Prostate gland (tissue), 2 donors: ENCODE measurements at places on chromosomes 4 and X. TPM values are rescaled to one million over a fixed set of nuclear protein-coding genes. Genes with fewer than 3 reads are reported as not detected.

RAB39B gene
- total RNA-seq, result 3.6 TPM

MTHFD2L gene
- total RNA-seq, result 19.9 TPM

- no peaks in the 10 kb centered on the region for H3K4me1 ChIP-seq
- no peaks in the 10 kb centered on the region for H3K27me3 ChIP-seq
- H3K27ac ChIP-seq, result no peak within 1 kb of the TSS
- DNase-seq, result no peak
- no peak within 1 kb of the TSS for H3K4me3 ChIP-seq
Observed at GRCh38 chr4:67883902-67884301, at the start of gene TMPRSS11D. TMPRSS11D (minus strand) TSS chr4:67884002; CDS start chr4:67883933, 69 bp downstream.

SMIM10L2A gene
- 14.8 TPM for total RNA-seq

GRCh38 chr4:78561677-78562076 is 10.1 kb downstream of the ANXA3 start:
- peak overlapping the region; percentile 74 for H3K27ac ChIP-seq
- peak; percentile 65 for DNase-seq
- no peaks in the 10 kb centered on the region for H3K36me3 ChIP-seq

DNA sequence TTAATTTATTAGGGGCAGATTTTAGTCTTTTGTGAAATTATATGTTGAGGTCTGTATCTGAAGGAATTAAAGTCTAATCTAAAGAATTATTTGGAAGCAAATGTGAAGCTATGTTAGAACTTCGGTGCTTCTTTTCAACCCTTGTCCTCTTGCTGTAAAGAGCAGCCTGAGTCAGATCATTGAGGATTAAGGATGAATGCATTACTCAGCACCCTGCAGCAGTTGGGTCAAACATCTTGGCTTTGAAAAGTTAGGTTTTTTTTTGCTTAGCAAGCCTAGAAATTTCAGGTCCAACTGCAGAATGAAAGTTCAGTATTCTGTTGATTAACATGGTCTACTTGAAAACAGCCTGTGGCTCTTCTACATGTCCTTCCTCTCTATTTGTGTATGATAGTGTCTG is 57.6 kb downstream of the SLC4A4 start:
- no peak for DNase-seq
- H3K36me3 ChIP-seq, result no peaks in the 10 kb centered on the region
- H3K27ac ChIP-seq, result no peak overlapping the region
- H3K4me3 ChIP-seq, result no peak overlapping the region

RTL3 gene
- total RNA-seq, result not detected

MGST2 gene
- total RNA-seq, result 101 TPM

FATE1 gene
- not detected for total RNA-seq

UNC5C gene
- total RNA-seq, result 1.8 TPM

PPP4R3C gene
- total RNA-seq, result 0.91 TPM

FOXO4 gene
- 74.0 TPM for total RNA-seq

FAT1 gene
- total RNA-seq, result 215 TPM

GRCh38 chrX:104347860-104348259 is 93.1 kb upstream of the ESX1 start:
- no peaks in the 10 kb centered on the region for H3K4me1 ChIP-seq
- no peak overlapping the region for H3K27ac ChIP-seq
- no peaks in the 10 kb centered on the region for H3K36me3 ChIP-seq
- H3K4me3 ChIP-seq, result no peak overlapping the region

DNA sequence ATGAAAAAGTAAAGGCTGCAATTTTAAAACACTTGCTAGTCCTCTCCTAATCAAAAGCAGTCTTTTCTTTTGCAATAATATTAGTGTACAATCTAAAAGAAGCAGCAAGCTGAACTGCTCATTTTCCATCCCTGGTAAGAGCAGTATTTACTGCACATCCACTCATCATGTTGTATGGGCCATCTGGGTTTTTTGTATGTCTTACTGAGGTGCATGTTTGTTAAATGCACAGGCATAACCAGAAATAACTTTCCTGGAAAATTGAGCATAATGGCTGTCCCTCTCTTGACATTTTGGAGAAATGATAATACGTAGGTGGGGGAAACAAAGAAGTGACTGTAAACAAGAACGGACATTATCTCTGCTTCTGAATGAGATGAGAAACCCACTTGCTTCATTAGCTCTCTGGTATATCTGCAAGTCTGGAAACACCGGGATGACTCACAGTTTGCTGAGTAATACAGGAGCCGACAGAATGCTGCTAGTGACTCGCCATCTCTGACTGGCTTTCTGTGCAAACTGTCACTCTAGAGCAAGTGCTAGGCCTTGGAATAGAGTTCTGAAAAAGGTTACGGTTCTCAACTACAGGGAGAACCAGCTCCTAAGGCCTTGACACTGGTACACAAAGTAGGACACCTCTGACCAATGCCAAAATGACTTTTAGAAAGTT is 85.7 kb upstream of the MTM1 start:
- no peaks in the 10 kb centered on the region for H3K27me3 ChIP-seq
- H3K4me1 ChIP-seq, result no peaks in the 10 kb centered on the region
- H3K4me3 ChIP-seq, result no peak overlapping the region
- H3K27ac ChIP-seq, result no peak overlapping the region
- DNase-seq, result no peak

- no peak overlapping the region for H3K27ac ChIP-seq
- H3K4me3 ChIP-seq, result no peak overlapping the region
- H3K36me3 ChIP-seq, result no peaks in the 10 kb centered on the region
- no peaks in the 10 kb centered on the region for H3K4me1 ChIP-seq
Observed at GRCh38 chr4:112377171-112377570, 80.0 kb downstream of the ALPK1 start.

- no peaks in the 10 kb centered on the region for H3K36me3 ChIP-seq
- H3K27me3 ChIP-seq, result no peaks in the 10 kb centered on the region
- H3K4me1 ChIP-seq, result no peaks in the 10 kb centered on the region
- H3K27ac ChIP-seq, result peak overlapping the region; percentile 74
- peak overlapping the region; percentile 70 for H3K4me3 ChIP-seq
- DNase-seq, result no peak
Observed at GRCh38 chr4:147617841-147618691, 869 bp downstream of the TMEM184C start.

- H3K36me3 ChIP-seq, result no peaks in the 10 kb centered on the region
- no peak for DNase-seq
- no peak overlapping the region for H3K27ac ChIP-seq
Observed at GRCh38 chrX:35380808-35381700, 417.1 kb upstream of the MAGEB16 start.

NLGN4X gene
- total RNA-seq, result 0.36 TPM

DNA sequence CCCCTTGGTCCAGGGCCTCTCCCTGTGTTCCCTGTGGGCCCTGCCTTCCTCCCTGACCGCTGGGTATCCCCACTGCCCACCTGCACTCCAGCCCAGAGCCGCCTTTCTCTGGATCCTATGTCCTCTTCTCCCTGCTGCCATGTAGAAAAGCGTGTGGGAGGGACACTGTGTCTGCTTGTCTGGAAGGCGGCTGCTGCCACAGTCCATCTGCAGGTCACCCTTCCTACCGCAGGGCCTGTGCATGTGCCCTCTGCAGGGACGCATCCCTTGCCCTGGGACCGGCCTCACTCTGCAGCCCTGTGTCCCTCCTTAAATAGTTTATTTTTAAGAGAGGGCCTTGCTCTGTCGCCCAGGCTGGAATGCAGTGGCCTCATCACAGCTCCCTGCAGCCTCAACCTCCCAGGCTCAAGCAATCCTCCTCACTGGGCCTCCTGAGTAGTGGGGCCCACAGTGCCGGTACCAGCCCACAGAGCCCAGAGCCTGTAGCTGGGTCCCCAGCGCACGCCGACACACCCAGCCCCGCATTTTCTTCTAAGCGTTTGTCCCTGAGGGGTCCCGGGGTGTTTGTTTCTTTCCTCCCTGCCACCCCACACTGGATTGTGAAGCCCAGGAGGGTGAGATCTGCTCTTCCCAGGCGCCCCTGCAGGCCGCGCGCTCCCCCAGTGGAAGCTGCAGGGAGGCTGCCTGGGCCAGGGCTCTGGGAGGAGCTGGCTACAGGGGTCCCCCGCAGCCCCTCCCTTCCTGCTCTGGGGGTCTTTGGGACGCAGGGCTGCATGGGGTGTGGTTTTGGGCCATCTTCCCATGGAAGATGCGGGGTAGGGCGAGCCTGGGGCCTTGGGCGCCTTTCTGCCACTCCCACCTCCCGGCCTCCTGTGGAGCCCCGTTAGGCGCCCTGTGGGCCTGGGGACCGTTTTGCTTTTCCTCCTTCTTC is 12.8 kb upstream of the NAT8L start:
- no peaks in the 10 kb centered on the region for H3K36me3 ChIP-seq
- H3K27ac ChIP-seq, result no peak overlapping the region
- H3K27me3 ChIP-seq, result peaks cover 15% of the 10 kb centered on the region
- H3K4me3 ChIP-seq, result no peak overlapping the region
- DNase-seq, result peak; percentile 3

SOD3 gene
- 300 TPM for total RNA-seq

GRCh38 chrX:131646106-131646505 is 102.2 kb downstream of the OR13H1 start:
- no peaks in the 10 kb centered on the region for H3K27me3 ChIP-seq
- DNase-seq, result no peak
- H3K4me1 ChIP-seq, result no peaks in the 10 kb centered on the region
- H3K27ac ChIP-seq, result no peak overlapping the region

GRCh38 chr4:113469926-113470325 is 291.6 kb downstream of the CAMK2D start:
- DNase-seq, result no peak
- no peaks in the 10 kb centered on the region for H3K27me3 ChIP-seq
- H3K4me3 ChIP-seq, result no peak overlapping the region
- H3K36me3 ChIP-seq, result no peaks in the 10 kb centered on the region

DNA sequence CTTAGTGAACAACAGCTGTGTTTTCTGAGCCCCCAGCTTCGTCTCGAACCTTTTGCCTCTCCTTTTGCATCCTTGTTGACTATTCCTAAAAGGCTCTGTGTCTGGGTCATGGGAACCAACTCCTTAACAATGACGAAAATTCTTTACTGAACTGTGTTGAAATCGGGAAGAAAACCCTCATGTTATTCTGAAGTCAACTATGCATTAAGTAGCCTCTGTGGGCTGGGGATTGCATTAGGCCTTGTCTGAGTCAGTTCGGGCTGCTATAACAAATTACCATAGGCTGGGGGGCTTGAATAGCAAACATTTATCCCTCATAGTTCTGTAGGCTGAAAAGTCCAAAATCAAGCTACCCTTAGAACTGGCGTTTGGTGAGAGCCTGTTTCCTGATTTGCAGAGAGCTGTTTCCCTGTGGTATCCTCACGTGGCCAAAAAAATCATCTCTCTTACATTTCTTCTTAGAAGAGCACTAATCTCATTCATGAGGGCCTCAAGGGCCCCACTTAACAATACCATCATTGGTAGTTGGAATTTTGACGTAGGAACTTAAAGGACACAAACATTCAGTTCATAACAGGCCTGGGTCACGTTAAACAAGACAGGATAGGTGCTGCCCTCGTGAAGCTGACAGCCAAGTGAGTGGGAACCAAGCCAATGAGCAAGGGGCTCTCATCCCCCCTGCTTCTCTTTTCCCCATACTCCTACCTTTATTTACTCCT is 75.9 kb downstream of the CLNK start:
- H3K27me3 ChIP-seq, result no peaks in the 10 kb centered on the region
- no peak overlapping the region for H3K27ac ChIP-seq
- no peaks in the 10 kb centered on the region for H3K4me1 ChIP-seq
- H3K4me3 ChIP-seq, result no peak overlapping the region

DNA sequence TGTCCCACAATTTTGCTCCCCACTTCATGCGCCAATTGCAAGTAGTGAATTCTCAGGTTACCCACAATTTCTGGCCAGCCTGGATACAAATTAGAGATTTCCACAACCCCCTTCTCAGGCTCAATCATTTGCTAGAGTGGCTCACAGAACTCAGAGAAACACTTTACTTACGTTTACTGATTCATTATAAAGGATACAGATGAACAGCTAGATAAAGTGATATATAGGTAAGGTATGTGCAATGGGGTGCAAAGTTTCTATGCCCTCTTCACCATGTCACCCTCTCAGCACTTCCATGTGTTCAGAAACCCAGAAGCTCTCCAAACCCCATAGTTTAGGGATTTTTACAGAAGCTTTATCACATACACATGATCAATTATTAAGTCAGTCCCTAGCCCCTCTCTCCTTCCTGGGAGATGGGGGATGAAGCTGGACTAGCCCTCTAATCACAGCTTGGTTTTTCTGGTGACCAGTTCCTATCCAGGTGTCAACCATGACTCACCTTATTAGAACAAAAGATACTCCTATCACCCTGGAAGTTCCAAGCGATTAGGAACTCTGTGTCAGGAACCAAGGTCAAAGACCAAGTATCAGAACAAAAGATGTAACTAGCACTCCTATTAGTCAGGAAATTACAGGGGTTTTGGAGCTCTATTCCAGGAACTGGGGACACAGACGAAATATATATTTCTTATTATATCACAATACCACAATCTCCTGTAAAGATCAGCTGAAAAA is 33.5 kb upstream of the PRRG1 start:
- H3K4me3 ChIP-seq, result no peak overlapping the region
- no peaks in the 10 kb centered on the region for H3K4me1 ChIP-seq
- no peak for DNase-seq
- no peak overlapping the region for H3K27ac ChIP-seq
- H3K36me3 ChIP-seq, result no peaks in the 10 kb centered on the region
- no peaks in the 10 kb centered on the region for H3K27me3 ChIP-seq

DNA sequence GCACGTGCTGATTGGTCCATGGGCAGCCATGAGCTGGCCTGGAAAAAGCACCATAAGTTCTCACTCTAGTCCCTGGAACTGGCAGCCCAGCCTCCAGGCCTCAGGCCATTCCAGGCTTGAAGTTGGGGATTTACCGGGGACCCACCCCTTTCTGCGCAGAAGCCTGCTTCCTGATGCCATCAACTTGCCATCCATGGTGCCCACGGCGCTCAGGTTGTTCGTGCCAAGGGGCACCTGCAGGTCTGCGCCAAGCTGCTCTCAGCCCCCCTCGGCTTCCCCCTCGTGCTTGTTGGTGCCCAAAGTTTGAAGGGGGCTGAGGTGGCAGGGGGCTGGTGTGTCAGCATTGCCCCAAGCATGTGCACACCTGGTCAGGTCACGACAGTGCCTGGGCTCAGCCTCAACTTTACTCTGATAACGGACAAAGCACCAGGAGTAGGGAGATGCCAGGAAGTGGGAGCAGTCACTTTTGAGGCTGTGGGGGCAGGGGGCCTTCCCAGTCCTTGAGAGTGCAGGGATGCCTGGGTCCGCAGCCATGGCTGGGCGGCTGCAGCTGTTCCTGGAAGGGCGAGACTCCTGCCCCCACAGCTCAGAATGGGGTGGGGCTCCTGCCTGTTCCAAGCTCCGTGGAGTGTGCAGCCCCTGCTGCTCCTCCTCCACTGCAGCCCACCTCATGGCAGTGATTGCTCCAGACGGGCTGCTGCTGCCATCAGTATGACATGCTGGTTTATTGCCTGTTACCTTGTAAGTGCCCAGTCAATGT is 24.9 kb downstream of the DCUN1D4 start:
- no peaks in the 10 kb centered on the region for H3K4me1 ChIP-seq
- H3K36me3 ChIP-seq, result peaks cover 3% of the 10 kb centered on the region
- DNase-seq, result no peak
- H3K4me3 ChIP-seq, result no peak overlapping the region
- no peak overlapping the region for H3K27ac ChIP-seq

- H3K36me3 ChIP-seq, result no peaks in the 10 kb centered on the region
- no peak overlapping the region for H3K4me3 ChIP-seq
- no peak for DNase-seq
- no peak overlapping the region for H3K27ac ChIP-seq
- no peaks in the 10 kb centered on the region for H3K27me3 ChIP-seq
Observed at GRCh38 chr4:77699731-77700210, 94.2 kb downstream of the CXCL13 start.

ERCC6L gene
- 0.59 TPM for total RNA-seq

GRCh38 chr4:172168888-172169287 is 355.7 kb downstream of the GALNTL6 start:
- H3K27ac ChIP-seq, result no peak overlapping the region
- H3K27me3 ChIP-seq, result no peaks in the 10 kb centered on the region
- no peak for DNase-seq
- no peak overlapping the region for H3K4me3 ChIP-seq
